H1 (cell line): ENCODE measurements at places on chromosomes 5 and 9.

GRCh38 chr9:99690573-99690972 is 131.1 kb upstream of the NR4A3 start:
- DNase-seq, result no peak

- no peak for DNase-seq
These were observed 90.7 kb upstream of the IL12B start for GRCh38 chr5:159420940-159421339.

GRCh38 chr5:13830536-13830935 is 114.0 kb downstream of the DNAH5 start:
- no peak for DNase-seq

DNA sequence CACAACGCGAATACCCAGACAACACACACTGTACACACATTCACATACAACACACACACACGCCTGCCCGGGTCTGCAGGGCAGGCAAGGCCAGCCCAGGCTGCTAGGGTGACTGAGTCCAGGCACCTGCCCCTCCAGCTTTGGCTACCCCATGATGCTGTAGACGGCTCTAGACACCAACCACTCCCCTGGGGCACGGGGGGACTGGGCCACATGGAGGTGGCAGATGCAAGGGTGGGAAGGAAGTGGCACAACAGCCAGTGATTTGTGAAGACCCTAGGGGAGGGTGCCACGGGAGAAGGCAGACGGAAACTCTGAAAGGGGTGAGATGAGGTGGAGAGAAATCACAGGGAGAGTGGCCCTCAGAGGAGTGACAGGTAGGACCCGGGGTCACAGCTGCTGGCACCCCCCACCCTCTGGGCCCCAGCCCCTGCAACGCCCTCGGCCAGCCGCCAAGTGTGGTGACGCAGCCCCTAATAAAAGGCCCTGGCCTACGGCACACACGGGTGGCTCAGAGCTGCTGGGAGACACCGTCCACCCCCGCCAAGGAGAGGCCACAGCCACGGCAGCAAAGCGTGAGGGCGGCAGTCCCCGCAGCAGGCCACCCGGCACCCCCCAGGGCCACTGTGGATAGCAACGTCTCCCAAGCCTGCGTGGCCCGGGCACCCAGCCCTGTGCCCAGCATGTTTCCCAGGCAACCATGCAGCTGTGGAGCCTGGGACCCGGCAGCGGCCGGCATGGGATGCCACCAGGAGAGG is 6.6 kb upstream of the CCDC187 start:
- DNase-seq, result no peak

DNA sequence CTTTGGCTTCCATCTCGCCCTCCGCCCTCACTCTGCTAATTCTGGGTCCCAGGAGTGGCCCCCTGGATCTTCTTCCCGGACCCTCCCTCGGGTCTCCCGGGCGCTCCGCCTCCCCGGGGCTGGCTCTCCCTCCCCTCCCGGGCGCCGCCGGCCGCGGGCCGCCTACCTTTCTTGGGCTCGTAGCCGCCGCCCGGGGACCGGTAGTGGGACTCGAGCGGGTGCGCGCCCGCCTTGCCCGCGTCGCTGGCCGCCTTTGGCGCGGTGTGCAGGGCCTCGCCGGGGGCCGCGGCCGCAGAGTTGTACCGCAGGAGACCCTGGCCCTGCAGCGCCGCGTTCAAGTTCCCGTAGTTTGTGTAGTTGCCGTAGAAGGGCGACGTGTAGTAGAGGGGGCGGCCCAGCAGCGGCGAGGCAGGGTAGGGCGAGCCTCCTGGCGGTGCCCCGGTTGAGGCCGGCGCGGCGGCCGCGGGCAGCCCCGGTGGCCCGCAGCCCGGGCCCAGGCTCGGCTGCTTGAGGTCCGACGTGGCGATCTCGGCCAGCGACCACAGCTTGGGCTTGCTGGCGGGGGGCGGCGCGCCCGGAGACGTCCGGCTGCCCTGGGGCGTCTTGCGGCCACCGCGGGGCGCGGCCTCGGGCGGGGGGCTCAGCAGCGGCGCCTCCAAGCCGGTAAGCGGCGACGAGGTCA is 3.2 kb downstream of the IRX2 start:
- no peak for DNase-seq

- DNase-seq, result no peak
These were observed 42.5 kb downstream of the MFAP3 start for GRCh38 chr5:154081246-154081645.

DNA sequence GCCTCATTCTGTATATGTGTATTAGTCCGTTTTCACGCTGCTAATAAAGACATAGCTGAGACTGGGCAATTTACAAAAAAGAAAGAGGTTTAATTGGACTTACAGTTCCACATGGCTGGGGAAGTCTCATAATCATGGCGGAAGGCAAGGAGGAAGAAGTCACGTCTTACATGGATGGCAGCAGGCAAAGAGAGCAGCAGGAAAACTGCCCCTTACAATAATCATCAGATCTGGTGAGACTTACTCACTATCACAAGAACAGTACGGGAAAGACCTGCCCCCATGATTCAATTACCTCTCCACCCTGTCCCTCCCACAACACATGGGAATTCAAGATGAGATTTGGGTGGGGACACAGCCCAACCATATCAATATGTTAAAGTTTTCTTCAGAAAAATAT is 49.8 kb upstream of the GPBP1 start:
- DNase-seq, result no peak
